Kasumi-1 (cell line): ENCODE measurements at places on chromosomes 6 and 20.

DNA sequence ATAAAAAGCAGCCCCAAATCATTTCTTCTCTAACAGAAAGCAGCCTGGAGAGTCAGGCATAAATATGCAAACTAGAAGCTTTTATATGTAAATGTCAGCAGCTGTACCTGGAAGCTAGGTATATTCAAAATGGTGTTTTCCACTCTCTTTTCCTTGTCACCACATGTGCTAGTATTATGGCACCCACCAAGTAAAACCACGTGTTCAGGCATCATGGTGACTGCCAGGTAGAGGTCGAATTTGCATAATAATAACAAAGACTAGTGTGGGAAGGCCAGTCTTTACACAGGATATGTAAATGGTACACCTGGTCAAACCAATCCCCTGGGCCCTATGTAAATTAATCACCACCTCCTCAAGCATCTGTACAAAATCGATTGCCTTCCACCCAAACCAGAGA is 124.0 kb downstream of the MMUT start:
- DNase-seq, result no peak

- peak; percentile 76 for DNase-seq
Observed at GRCh38 chr6:53734473-53735299, 60.1 kb upstream of the LRRC1 start.

- no peak for DNase-seq
Observed at GRCh38 chr6:33843131-33844121, 39.6 kb upstream of the MLN start.

DNA sequence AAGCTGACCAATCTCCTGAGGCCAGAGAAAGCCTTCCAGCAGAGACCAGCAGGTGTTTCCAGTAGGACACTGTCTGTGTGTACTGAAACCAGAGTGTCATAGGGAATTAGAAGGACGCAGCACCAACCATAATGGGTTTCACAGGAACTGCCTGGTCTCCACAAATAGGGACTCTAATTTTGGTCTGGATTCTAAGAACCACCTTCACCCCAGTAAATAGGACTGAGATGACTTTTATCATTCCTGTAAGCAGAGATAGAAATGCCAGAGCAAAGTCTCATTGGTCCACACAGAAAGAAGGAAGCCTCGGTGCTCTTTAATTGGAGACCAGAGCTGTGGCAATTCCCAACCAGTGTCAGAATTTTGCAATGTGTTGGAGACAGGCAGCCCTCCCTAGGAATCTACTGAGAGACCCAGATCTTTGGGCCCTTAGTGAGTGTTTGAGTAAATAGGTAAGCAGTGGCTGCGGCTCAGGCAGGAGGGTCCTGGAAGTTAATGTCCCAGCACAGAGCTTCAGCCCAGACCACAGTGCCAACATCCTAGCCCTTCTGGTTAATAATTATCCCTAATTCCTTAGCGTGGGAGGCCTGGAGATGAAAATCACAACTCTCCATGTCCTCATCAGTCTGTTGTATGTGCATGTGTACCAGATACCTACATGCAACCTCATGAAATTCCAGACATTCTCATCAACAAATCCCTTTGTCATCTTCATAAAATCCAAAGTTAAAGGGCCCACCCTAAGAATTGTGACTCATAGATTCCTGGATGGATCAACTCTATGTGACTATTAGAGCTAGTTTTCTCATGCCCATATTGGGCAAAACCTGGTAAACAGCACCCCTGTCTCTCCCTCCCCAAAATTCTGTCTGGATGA is 81.2 kb downstream of the UNC5CL start:
- DNase-seq, result no peak

GRCh38 chr6:87498048-87498447 is 25.3 kb downstream of the SLC35A1 start:
- DNase-seq, result no peak

DNA sequence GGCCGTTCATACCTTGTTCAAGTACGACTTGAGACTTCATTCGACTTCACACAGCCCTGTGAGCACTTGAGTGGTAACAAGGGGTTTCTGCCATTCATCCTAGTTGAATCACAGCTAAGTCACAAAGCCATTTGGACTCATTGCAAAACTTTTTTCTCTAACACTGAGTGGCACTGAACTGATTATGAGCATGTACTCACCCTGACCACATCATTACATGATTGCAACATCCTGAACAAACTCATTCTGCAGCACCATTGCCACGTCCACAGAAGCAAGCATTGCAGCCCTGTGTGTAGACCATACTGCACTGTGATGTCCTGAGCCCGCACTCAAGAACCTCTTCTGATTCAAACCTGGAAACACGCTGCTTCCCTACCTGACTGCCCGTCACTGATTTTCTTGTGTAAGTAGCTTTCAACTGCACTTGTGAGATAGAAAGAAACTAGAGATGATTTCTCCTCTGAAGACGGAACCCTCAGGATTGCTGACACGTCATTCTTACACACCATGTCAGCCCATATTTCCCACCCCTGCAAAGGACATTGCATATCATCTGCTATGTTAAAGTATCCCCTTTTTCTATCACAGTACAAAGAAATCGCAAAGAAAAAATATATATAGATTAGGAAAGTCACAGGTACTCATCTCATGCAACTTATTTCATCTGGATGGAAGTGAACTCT is 81.6 kb downstream of the C6orf118 start:
- no peak for DNase-seq

DNA sequence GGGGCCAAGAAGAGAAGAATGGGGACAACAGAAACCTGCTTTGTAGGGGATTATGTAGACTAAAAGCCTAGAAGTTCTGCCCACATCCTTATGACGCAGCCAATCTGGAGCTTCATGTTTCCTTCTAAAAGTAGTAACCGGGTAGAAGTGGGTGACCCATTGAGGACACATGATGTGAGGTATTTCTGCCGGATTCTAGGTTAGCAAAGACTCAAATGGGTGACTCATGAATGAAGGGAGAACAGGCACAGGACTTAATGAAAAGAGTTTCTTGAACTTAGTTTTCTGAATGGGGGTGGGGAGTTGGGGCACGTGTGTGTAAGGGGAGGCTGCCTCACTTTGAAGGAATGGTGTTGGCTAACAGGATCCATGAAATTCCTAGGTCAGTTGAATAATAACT is 68.8 kb downstream of the CDS2 start:
- no peak for DNase-seq

DNA sequence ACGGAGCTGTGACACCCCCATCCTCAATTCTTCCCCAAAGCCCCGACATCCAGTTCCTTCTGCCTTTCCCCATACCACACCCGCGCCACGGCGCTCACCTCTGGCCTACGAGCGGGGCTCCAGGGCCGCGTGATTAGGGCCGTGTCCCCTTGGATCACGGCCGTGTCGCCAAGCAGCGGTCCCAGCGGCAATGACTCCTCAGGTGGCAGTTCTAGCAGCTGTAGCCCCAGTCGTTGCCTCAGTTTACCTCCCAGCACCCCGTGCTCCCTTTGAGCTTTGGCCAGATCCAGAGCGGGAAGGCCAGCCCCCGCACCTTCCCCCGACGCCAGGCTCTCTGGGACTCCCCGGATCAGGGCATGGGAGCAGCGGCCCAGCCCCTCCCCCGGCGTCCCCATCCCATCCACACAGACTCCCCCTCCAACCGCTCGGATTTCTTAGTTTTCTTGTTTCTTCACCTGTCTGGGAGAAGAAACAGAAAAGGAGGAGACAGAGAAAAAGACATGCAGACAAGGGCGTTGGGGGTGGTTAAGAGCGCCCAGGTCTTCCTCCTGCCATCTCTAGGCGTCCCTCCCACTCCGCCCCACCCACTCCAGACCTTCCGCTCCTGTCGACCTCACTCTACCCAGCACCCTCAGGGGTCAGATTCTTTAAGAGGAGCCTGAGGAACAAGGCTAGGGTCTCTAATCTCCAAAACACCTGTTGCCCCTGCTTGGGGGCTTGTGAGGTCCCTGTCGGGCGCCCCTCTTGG is at the start of gene DDAH2:
Gene DDAH2 (minus strand): TSS at position 533 of the 748 bp plus-strand sequence. CDS start 138 bp downstream, at position 395.
- DNase-seq, result peak; percentile 41

DNA sequence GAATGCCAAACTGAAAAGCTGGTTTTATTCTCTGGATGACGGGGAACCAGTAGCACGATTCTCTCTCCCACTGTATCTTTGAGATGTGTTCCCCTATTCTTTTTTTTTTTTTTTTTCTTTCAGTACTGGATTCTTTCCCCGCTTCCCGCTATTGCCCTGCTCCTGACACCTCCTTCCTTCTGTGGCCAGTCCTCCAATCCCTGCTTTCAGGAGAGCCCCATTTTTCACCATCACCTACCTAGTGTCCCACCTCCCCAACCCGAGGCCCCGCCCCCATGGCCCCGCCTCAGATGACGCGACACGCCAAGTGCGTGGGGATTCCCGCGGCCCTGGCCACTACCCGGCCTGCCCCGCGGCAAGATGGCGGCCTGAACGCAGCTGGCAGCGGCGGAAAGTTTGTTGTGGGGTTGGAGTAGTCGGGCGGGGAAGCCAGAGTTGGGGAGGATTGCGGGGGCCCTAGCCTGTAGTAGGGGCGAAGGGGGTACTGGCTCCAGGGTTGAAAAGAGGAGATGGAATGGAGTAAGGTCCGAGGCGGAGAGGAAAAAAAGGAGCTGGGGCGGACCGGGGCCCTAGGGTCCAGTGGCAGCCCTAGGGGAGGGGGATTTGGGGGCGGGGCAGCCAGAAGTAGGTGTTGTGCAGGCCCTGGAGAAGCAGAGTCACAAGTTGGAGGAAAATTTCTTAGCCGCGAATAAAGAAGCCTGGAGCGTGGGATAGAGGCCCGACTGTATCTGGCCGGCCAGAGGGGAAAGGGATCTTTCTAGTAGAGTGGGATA is at the start of gene TJAP1:
Gene TJAP1 (plus strand): TSS at position 336 of the 773 bp plus-strand sequence. CDS start 21,432 bp downstream, outside the sequence.
- peak; percentile 64 for DNase-seq

GRCh38 chr6:95819939-95820338 is 195.8 kb upstream of the FUT9 start:
- no peak for DNase-seq

GRCh38 chr20:17856837-17857605 is 111.6 kb downstream of the SNX5 start:
- DNase-seq, result no peak

- DNase-seq, result no peak
Observed at GRCh38 chr20:9635750-9636149, 121.4 kb downstream of the LAMP5 start.

DNA sequence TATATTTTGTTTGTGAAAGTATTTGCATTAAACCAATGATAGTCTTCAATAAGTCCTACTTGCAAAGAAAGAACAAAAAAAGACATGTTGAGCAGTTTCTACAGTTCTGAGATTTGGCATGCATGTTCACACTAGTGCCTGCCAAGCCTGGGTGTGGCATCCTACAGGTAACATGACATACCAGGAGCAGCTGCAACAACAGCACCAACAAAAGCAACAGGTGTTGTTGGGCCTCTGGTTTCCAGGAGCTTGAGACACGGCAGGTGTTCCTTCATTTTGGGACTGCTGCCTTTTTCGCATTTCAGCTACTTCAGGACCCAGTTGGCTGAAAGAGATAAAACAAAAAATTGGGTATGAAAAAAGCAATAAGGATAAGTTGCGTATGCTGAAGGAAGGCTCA is 41.2 kb upstream of the MTRF1L start:
- DNase-seq, result no peak

DNA sequence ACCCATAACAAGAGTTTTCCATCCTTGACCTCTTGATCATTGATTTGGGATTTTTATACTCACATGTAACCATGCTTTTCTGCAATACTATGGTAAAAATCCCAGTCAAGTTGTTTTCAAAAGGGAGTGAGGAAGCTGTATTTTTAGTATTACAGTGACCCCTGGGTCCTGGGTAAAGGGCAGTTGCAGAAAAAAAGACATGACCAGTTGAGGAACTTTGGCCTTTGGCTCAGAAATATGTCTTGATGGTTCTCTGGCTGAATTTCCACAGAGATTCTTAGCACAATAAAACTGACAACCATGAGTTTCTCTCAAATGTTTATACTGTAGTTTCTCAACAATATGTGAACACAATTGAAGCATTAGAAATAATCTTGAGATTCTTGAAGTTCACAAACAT is 28.6 kb upstream of the PRL start:
- DNase-seq, result no peak

DNA sequence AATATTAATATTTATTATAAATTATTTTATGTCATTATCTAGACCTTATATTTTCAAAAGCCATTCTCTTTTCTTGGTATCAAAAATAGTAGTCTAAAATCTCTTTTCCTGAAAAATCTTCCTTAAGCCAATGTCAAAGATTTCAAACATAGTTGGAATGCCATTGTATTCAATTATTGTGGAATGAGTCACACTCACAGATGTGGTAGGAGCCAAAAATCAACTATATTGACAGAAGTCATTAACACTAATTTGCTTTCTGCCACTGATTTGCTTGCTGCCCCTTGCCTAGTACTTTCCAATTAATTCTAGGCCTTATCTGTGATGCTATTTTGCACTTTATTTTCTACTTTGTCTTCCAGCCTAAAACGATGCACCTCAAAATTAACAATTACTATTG is 1326.3 kb upstream of the GJE1 start:
- no peak for DNase-seq

DNA sequence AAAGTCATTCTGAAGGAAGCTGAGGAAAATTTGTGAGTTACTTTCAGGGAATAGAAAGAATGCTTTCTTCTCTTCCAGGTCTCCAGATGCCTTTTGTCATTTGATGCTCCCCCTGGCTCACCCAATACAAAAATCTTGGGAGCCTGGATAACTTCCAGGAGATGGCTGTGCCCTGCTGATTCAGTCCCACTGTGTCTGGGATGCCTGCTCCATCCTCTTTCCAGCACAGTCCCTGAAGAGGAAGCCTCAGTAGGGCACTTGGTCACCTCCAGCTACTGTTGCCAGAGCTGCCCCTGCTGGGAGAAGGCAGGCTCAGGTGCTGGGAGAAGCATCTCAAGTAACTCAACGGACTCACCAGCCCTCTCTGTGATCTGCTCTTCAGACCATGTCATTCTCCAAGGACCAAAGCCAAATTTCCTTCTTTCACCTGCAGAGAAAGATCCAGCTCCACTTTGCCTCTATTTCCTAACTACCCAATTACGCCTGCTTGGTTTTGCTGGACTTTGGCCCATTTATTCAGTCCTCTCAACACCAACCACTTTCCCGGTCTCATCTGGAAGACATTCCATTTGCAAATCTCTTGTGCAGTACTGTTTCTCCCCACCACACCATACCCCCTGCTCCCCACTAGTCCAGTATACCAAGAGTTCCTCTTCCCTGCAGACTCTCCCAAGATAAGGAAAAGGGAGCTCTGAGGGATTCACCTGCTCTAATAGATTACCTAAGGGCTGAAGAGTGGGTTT is 53.3 kb downstream of the SLC23A2 start:
- no peak for DNase-seq

DNA sequence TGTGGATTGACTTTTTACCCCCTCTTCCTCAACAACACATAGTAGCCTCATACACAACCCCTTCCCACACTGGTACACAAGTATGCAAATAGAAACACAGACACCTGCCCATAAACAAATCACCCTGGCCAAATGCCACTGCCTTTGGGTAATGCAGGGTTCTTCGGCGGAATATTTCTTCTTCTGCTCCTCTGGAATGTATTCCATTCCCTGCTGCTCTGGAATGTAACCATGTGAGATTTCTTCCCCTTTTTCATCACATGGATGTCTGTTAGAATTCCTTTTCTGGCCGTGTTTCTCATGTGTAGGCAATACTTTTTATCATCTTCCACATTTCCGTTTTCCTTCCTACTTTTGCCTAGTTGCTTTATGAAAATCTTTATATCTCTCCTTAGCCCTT is 76.1 kb upstream of the TPD52L1 start:
- no peak for DNase-seq

- no peak for DNase-seq
Observed at GRCh38 chr6:42704937-42705374, 17.4 kb downstream of the PRPH2 start.
